ENCODE measurements at places on chromosomes 2 and 18.
A peak's percentile ranks its signal among the peaks of the same experiment; 100 is the strongest.

GRCh38 chr2:15253247-15253646 lies 307.9 kb downstream of the NBAS start:
- DNase-seq: no peak

DNA sequence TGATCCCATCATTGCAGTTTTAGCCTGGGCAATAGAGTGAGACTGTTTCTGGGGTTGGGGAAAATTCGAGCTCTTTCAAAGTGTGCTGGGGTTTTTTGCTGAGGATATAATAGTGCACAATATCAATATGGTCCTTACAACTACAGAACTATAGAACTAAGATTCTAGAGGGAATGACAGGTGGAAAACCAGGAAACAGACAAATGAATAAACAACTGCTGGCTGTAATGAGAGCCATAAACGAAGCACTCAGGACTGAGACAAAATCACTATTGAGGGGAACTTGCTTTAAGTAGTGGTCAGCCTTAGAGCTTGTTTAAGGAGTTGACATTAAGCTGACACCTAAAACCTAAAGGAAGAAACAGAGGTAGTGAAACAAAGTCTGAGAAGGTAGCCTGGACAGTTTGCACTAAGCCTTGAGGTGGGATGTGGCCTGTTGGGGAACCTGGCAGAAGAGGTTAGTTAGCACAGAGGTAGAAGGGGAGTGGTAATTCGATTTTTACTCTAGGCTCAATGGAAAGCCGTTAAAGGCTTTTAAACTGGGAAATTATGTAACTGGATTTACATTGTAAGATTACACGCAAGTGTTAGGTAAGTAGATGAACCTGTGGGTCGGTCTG lies 33.8 kb downstream of the LCLAT1 start:
- DNase-seq: no peak

- no peak for DNase-seq
Observed at GRCh38 chr18:67896451-67896850, 379.9 kb upstream of the DSEL start.

DNA sequence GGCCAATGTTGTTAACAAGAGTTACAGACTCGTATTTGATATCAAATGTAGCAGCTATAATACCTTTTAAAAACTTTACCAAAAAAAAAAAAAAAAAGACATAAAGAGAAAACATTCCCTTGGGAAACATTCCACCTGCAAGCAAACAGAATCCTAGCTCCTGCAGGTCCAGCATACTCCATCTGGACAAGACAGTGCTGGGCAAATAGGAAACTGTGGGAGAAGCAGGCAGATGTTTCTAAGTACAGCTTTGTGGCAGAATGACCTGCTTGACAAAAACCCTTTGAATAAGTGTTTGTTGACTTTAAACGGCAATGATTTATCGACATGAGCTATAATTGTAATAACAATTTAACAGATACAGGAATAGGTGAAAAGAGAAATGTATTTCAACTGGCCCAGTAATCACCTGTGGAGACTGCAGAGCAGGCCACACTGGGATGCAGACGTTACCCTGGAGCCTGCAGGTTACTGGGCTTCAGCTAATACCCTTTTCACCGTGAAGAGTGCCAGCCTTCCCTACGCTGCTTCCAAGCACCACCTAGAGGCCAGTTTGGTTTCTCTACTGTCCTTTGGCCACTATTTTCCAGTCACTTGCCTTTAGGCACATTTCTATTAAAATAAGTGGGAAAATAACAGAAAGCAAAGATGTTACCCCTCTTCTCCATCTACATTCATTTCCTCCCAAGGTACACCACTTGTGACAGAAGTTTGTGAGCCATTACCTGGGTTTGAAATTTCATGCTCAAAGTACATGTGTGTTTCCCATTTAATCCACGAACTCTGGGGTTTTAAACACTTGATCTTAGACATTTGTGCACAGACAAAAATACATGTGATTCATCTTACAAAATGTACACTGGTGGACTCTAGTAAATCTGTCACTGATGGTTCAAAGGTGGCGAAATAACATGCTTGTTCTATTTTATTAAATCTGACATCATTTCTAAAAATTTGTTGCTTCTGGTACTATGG lies 96.9 kb upstream of the ZNF397 start:
- peak; percentile 83 for DNase-seq

GRCh38 chr2:192123847-192124246 lies 70.9 kb downstream of the TMEFF2 start:
- no peak for DNase-seq

GRCh38 chr2:105655244-105655643 lies 89.5 kb upstream of the NCK2 start:
- DNase-seq: no peak

All from NCI-H1930 (cell line).